ENCODE measurements at places on chromosomes 13 and 19.
A peak's percentile ranks its signal among the peaks of the same experiment; 100 is the strongest.

DNA sequence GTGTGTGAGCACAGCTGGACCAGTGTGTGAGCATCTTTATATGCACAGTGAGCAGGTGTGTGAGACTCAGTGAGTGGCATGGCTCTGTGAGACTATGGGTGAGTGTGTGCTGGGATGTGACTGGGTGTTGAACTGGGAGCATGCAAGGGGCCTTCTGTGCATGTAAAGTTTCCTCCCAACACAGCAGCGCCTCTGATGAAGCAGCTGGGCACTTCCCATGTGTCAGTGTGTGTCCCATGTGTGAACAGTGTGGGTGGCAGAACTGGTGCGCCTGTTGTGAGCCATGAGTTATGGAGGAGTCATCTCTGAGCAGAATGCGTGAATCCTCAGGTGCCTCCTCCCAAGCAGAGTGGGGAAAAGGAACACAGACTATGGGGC lies 24.1 kb downstream of the LGALS16 start:
- no peak for DNase-seq

DNA sequence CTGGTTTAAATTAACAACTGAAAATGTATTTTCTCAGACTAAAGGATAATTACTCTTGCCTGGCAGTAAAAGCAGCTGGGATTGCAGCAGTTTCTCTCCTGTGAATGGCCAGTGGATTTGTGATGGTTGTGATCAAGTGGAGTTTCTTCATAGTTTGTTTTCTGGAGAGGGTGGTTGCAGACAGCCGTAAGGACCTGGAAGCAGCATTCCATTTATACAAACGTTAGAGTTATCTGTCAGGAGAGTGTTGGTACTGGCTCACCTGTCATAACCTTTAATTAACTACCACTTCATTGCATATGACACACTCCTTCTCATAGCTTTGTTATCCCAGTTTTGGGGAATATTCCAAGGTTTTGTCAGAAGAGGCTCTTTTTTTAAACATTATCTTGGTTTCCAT lies 258.4 kb upstream of the SLC10A2 start:
- no peak for DNase-seq

DNA sequence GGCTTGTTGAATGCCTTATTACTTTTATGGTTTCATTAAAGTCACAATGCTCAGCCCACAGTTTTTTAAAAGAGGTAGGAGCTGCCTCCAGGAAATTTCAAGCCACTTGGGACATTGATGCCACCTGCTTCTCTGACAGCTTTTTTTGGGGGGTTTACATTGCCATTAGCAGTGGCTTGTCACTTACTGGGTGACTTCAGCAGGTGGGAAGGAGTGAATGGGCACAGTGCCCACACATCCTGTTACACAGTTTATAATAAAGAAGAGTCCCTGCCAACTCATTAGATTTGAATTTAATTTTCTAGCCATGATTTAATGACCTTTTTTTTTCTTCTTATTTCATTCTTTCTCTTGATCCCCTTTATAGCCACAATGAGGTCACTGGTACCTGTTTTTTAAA lies 61.0 kb downstream of the NHLRC3 start:
- no peak for DNase-seq

DNA sequence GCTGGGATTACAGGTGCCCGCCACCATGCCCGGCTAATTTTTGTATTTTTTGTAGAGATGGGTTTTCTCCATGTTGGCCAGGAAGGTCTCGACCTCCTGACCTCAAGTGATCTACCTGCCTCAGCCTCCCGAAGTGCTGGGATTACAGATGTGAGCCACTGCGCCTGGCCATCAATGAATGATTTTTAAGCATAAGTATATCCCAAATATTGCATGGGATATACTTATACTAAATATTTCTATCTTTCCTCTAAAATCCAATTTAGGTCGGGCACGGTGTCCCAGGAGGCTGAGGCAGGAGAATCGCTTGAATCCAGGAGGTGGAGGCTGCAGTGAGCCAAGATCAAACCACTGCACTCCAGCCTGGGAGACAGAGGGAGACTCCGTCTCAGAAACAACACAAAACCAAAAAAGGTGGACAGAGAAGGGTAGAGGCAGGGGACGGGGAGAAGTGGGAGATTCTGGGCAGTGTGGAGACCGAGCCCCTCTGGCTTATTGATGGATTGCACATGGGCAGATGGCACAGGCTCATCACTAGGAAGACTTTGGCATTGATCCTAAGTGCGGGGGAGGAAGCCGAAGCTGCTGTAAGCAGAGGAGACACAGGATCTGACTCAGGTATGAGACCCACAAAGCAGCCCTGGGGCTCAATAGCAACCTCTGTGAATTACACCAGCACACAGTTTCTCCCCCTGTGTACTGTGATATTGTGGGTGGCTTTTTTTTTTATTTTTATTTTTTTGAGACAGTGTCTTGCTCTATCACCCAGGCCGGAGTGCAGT lies 13.5 kb downstream of the ARRDC5 start:
- DNase-seq = no peak

- DNase-seq = no peak
Measured at GRCh38 chr13:44072536-44072935, 192.8 kb downstream of the LACC1 start.

DNA sequence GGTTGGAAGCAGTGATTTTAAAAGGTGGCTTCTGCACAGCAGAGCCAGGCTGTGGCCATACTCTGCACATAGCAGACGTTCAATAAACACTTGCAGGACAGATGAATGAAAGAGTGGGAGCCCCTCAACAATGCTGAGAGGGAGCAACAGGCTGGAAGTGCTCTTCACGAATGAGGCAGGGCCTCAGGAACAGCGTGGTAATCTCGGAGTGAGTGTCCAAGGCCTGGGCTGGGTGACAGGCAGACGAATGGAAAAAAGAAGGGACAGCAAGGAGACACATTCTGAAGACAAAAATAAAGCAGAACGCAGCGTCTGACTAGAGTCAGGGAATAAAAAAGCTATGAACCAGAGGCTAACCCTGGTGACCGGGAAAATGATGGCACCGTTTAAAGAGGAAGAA lies 11.1 kb downstream of the GJA3 start:
- no peak for DNase-seq

DNA sequence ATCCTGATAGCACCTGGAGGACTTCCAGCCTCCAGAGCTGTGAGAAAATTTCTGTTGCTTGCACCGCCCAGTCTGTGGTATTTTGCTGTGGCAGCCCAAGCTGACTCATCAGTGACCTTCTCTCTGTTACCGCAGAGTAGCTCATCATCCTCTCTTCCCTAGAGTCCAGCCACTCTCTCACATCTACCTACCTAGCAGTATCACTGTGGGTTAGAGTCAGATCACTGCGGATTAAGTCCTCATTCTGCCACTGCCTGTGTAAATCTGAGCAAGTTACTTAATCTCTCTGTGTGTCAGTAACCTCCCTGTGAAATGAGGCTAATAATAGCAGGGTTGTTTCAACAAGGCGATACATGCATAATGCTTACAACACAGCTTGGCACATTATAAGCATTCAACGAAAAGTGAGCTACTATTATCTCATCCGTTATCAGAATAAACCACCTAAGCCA lies 40.3 kb upstream of the USPL1 start:
- no peak for DNase-seq

- DNase-seq = no peak
Measured at GRCh38 chr13:63463782-63464610, 2048.3 kb upstream of the PCDH20 start.

DNA sequence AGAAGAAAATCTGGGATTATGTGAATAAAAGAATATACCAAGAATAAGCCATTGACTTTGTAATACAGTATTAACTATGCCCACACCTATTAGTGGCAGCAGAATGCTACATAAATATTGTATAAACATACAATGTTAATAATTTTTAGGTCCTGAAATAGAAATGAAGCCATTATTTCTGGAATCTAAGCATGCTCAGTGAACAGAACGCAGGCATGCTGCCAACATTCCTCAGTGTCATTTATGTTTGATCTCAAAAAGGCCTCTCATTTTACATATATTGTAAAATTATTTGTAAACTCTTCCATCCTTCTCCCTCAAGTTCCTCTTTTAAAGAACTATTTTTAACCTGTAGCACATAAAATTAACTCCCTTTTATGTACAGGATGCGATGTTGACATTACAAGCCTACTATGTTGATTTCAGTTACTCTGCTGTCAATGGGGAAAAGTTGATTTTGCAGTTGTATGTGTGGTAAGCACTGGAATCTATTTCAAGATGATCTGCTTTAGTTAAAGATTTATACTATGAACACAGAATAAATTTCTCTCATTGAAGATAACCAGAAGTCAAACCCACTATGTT lies 118.8 kb downstream of the VWA8 start:
- peak; percentile 21 for DNase-seq

DNA sequence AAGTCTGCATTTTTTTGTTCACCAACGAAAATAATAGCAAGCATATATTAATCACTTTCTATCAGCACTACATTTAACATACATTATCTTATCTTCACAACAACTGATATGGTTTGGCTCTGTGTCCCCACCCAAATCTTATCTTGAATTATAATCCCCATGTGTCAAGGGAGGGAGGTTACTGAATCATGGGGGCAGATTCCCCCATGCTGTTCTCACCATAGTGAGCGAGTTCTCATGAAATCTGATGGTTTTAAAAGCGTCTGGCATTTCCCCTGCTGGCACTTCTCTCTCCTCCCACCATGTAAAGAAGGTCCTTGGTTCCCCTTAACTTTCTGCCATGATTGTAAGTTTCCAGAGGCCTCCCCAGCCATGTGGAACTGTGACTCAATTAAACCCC lies 235.7 kb upstream of the RXFP2 start:
- no peak for DNase-seq

DNA sequence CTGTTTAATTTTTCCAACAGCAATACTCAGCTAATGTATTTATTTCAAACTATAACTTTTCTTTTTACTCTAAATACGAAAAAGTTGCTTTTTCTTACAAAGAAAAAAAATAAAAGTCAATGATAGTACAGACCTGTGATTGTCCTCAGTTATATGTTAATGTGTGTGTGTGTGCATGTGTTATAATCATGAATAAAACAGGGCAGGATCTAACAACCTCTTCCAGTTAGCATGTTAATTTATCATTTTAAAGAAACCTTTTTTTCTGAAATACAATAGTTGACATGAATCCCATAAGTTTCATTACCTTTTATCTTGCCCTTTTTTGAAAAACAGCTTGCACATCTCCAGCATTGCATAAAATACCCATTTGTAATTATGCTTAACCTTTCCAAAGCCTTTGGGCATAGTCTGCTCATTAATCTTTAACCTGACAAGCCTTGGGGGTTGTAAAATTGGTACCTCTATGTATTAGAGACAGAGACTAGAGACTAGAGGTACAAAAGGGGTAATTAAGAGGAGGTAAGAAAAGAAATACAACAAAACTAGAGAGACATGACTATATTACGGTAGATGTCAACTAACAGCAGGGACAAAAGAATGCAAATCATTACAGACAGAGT lies 828.1 kb downstream of the OLFM4 start:
- DNase-seq = no peak

- DNase-seq = peak; percentile 59
Measured at GRCh38 chr19:8340341-8341096, 2.5 kb downstream of the KANK3 start.

DNA sequence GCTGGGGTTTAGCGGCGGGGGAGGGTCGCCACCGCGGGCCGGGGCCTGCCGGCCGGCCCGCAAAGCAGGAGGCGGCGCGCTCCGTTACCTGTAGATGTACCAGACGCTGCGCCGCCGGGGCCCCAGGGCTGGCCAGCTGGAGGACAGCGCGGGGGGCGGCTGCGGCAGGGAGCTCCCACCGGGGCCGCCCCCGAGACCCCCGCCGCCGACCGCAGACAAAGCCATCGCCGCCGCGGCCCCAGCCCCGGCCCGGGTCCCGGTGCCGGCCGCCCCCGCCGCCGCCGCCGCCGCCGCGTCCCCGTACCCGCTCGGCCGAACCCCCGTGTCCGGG lies 24.8 kb downstream of the SHANK1 start:
- DNase-seq = no peak

DNA sequence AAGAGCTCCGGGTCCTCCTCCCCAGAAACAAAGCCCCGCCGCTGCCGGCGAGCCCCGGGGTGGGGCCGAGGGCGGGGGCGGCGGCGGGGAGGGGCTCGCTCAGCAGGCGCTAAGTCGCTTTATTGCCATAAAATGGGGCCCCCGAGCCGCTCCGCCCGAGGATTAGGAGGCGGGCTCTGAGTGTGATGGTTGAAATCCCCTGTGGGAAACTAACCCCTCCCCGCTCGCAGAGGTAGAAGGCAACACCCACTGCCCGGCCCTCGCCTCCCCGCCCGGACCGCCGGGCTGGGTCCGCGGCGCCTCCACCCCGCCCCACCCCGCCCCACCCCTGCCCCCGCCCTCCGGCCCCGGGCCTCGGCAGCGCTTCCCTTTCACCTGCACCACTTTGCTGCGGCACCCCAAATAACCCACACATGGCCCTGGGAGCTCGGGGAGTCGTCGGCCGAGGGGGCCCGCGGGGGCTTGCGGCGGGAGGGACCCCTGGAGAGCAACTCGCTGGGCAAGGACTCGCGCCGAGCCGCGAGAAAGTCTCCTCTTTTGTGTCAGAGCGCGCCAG lies at the start of gene KLF12:
Gene KLF12 (minus strand): TSS at position 184 of the 556 bp plus-strand sequence.
- peak; percentile 96 for DNase-seq

- DNase-seq = peak; percentile 80
Measured at GRCh38 chr19:38721979-38722773, 22.1 kb downstream of the CAPN12 start.

GRCh38 chr13:33911521-33911920 lies 93.6 kb downstream of the RFC3 start:
- DNase-seq = no peak

- DNase-seq = no peak
Measured at GRCh38 chr13:29954082-29955028, 103.9 kb upstream of the UBL3 start.

GRCh38 chr13:90633849-90634248 lies 713.6 kb upstream of the MIR17HG start:
- DNase-seq = no peak
